Adrenal gland (tissue), 19 donors: ENCODE measurements at places on chromosomes 13 and 19.

GRCh38 chr13:30395192-30396158, 26.8 kb upstream of the UBE2L5 start:
- peak; percentile 84 for DNase-seq

- DNase-seq: no peak
These were observed 10.9 kb downstream of the C13orf46 start for GRCh38 chr13:113962975-113963374.

DNA sequence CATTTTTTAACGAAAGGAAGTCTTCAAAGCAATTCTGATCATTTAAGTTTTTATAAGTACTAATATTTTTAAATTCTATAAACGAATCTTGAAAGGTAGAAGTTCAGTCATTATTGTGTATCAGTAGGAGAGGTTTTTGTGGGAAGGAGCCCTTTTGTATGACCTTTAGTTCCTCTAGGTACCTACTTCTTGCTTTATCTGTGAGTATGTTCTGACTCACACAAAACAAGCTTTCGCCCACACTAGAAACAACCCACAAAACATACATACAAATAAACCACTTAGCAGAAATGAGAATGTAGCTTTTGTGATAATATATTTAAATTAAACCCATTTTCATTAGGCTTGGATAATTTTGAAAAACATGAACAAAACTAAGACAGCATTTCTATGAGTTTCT, 27.8 kb downstream of the ERCC5 start:
- DNase-seq: no peak

GRCh38 chr13:45621950-45622349, 6.4 kb upstream of the ERICH6B start:
- no peak for DNase-seq

GRCh38 chr19:18412610-18413239, 6.5 kb upstream of the SSBP4 start:
- no peak for DNase-seq

DNA sequence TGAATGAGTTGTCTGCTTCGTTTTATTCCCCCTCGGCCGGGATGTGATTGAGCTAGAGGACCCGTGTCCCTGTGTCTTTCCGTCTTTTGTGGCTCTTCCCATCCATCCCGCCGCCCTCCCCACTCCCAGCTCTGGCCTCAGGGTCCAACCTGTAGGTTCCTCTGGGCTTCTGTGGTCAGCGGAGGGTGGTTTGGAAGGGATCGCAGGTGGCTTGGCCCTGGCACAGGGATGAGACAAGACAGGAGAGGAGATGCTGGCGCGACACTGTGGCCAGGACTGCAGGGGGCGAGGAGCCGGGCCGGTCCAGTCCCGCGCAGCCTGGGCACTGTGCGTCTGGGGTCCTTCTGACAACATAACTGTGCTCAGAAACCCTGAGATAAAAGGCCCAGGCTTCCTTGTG, 2.0 kb downstream of the EVI5L start:
- no peak for DNase-seq

GRCh38 chr13:49840675-49841074, 48.2 kb upstream of the KPNA3 start:
- no peak for DNase-seq

- no peak for DNase-seq
These were observed 1.0 kb upstream of the ZBTB32 start for GRCh38 chr19:35703343-35703742.

- no peak for DNase-seq
These were observed 11.1 kb downstream of the GRAMD1A start for GRCh38 chr19:35011091-35011689.

- peak; percentile 68 for DNase-seq
These were observed 883 bp downstream of the ZNF441 start for GRCh38 chr19:11767633-11768133.

DNA sequence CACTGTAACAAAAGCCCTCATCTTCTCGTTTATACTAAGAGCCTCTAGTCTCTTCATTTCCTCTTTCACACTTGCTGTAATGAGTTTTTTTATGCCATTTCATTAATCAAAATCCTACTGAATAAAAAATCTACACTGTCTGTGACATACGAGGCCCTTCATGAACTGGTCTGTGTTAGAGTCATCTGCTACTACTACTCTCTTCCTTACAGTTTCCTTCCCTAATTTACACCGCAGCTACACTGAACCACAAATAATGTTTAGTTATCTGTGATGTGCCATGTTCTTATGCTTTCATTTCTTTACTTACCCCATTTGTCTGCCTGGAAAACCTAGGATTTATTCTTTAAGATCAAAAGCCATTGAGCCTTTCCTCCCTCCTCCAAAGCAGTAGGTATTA, 16.0 kb downstream of the UFM1 start:
- DNase-seq: no peak

DNA sequence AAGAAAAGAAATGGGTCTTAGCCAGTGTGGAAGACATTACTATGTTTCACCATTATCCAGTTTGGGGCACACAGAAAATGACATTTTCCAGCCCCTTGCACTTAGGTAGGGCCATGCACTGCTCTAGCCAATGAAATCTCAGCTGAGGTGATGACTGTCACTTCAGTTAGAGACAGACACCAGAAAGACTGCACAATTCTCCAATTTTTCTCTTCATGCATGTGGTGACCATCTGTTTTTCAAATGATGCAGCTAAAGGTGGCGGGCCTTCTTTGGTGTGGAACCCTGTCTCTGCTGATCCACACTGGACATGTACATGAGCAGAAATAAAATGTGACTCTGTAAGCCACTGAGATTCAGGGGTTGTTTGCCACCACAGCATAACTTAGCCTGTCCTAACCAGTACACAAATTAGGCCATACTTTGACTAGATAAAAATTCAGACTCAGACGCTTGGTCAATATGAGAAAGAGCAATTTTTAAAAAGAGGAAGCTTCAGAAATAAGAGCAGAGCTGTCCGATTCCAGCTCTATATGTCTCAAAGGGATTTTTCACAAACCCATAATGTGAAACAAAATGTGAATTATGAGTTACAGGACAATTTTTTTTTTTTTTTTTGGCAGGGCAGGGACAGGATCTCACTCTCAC, 6.7 kb downstream of the ZNF565 start:
- DNase-seq: no peak

- no peak for DNase-seq
These were observed 1041.7 kb upstream of the MIR17HG start for GRCh38 chr13:90305796-90306195.

GRCh38 chr19:42021185-42021584, 27.2 kb upstream of the ATP1A3 start:
- DNase-seq: no peak

GRCh38 chr19:3518255-3518654, 12.1 kb downstream of the FZR1 start:
- DNase-seq: peak; percentile 7

DNA sequence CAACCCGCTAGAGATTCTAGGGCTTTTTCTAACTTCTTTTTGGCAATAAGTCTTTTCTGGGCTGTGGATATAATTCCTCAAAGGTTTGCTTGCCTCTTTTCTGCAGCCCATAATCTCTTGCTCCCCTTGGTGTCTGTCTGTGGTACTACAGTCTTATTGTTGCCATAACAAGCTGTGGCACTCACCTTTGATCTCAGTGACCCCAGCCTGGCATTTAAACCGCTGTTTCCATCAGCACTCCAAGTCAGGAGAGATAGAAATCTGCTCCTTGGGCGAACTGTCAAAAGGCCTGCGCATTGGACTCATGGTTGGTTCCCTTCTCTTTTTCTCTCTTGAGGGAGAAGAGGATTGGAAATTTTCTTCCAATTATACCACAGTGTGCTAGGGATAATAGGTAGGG, 14.5 kb upstream of the MPHOSPH8 start:
- DNase-seq: no peak

- no peak for DNase-seq
These were observed 505 bp downstream of the ZSWIM4 start for GRCh38 chr19:13795595-13796300.

- DNase-seq: peak; percentile 78
These were observed 4.4 kb upstream of the KCNN4 start for GRCh38 chr19:43784981-43785808.
